Stimulated activated CD8-positive, alpha-beta memory T cell treated with anti-CD3 and anti-CD28 coated beads, Interleukin-4, amount 100 ng/mL, for 1 hour (primary cell): ENCODE measurements at places on chromosomes 7 and 10.

DNA sequence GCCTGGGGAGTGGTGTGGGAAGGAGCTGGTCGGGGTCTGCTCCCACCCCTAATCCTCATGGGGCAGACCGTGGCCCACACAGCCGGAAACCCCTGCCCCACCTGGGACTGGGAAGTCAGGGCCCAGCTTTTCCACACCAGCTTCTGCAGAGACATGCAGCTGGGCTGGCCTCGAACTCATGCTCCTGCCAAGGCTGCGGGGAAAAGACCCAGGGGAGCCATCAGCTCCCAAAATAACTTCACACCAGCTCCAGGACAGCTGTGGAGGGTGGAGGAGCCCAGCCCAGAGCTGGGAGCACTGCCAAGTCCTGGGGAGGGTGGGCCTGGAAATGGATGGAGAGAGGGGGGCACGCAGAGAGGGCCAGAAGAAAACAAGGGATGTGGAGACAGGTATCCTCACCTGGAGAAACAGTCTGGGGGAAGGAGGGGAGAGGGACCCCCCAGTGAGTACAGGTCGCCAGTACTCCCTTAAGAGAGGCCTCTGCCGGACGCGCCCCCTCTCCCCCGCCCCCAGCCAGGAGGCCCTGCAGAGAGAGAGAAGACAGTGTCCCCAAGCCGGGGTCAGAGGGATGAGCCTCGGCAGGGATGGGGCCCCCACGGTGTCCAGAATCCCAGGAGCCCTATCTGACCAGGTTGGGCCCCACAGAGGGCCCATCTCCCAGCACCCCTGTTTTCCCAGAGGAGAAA, 11.5 kb upstream of the GRIFIN start:
- DNase-seq, result no peak

DNA sequence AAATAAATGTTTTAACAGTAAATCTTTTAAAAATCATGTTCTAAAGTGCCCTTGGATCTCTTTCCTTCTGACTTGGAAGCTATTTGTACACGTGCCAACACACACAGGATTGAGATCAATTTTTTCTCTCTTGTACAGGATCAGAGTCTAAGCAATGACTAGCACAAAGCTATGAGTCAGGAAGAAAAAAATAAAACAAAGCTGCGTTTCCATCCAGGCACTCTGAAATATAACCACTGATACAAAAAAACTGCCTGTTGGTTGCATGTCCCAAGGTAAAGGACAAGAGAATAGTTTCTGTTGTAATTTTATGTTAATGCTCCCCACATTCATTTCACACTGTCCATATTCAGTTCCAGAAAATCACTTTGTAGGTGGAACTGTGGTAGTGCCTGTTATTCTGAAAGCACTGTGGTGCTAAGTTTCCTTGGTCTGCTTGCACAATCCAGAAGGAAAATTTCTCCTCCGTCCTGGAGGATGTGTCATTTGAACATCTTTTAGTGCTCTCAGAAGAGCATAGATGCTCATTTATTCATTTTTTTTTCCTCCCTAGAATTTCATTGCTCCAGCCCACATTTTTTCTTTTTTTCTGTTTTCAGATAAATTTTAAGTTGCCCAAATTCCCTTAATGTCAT, 113.4 kb downstream of the PLXDC2 start:
- no peak for DNase-seq

DNA sequence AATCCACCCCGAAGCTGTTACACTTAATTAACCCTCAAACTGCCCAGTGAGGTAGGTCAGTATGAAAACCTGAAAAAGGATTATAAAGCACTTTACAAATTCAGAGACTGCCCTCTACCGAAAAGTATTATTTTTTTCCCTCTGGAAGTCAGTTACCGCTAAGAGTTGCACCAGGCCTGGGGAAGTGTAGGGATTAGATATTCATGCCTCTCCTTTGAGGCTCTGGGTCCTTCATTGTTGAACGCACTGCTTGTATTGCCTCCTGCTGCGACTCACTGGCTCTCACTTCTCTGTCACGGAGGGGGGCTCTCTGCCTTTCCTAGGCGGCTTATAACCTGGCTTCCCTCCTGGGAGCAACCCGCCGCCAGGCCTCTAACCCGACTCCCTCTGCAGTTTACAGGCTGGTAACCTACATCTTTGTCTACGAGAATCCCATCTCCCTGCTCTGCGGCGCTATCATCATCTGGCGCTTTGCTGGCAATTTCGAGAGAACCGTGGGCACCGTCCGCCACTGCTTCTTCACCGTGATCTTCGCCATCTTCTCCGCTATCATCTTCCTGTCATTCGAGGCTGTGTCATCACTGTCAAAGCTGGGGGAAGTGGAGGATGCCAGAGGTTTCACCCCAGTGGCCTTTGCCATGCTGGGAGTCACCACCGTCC, 2.7 kb downstream of the RHBDD2 start:
- no peak for DNase-seq

DNA sequence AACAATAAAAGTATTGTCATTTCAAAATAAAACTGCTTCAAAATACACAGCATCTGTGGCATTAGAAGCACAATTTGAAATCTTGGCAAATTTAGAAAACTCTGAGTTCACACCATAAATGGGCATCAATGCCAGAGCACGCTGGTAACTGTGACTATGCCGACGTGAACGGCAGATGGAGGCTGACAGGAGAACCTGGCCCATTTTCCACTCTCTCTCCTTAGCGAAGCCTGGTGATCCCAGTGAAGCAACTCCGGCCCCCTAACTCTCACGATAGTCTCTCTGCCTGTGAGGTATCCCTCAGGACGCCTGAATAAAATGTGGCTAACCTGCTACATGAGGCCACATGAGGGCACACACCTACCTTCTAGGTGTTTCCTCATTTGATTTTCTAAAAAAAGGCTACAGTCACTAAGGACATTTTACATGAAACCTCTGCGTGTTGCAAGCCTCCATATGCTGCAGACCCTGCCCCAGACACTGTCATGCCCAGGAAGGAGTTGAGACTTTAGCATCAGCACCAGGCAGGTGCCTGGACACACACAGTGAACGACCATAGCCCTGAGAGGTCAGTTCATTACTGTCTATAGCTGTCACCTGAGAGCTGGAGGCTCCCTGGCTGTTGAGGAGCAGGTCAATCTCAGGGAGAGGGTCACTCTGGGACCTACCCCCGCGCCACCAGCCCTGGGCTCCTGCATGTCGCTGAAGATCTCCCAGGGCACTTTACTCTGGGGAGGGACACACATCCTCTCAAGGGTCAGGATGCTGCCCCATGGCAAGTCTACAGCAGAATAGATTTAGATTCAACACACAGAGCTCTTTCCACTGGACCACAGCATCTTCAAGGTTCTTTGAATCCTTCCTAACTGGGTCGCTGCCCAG, 62.9 kb upstream of the CAMK2B start:
- DNase-seq, result no peak

DNA sequence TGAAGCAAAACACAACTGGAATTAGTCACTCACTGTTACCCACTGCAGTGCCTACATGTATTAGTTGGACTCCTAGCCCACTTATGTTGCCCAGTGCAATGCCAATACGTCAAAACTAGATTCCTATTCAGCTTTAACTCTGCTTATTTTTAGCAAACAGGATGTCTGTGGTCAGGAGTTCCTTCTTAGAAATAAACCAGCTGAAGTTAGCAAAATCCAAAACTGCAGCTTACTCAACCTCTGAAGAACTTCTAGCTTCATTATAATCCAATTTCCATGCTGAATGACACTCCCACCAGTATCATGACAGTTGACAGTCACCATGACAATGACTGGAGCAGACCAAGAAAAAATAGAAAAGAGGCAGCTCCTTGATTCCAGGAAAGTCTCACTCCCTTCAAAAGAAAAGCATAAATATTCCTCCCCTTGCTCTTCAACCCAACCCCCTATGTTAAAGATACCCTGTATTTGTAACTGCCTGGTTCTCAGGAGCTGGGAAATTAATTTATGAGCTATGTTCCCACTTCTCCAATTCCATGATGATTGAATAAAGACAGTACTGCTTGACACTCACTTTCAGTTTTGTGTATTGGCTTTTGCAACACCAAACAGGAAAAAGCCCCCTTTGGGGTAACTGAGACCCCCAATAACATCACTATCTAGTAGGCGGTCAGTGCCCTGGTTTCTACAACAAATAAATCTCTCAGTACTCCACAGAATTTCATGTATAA, 327.4 kb downstream of the SORCS1 start:
- DNase-seq, result no peak

DNA sequence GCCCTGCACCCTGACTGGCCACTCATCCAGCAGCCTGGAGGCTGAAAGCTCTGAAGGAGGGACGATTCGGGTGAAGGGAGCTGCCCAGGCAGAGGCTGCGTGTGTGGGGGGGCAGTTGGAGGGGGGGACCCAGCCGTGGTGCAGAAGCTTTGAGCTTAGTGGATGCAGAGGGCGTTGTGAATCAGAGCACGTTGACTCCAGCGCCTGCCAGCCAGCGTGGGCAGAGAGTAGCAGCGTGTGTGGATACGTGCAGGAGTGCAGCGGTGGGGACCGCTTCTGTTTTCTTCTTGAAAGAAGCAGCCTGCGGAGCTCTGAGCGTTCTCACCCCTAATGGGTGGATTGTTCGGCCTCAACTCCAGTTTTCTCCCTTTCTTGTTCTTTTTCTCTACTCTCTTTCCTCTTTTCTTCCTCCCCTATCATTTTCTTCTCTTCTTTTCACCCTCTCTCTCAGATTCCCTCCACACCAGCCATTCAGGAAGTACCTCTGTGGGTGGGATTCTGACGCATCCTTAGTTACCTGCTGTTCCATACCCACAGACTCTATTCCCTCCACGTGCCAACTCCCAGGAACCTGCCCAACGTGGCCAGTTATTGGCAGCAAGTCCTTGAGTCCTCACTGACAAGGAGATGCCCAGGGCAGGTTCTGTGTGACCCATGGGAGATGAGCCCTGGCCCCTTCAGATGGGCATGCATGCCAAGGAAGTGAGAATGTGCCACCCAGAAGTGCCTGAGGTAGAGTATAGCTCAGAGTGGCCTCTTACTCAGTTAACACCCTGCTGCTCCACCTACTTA, 47.4 kb downstream of the SORCS3 start:
- DNase-seq, result no peak

DNA sequence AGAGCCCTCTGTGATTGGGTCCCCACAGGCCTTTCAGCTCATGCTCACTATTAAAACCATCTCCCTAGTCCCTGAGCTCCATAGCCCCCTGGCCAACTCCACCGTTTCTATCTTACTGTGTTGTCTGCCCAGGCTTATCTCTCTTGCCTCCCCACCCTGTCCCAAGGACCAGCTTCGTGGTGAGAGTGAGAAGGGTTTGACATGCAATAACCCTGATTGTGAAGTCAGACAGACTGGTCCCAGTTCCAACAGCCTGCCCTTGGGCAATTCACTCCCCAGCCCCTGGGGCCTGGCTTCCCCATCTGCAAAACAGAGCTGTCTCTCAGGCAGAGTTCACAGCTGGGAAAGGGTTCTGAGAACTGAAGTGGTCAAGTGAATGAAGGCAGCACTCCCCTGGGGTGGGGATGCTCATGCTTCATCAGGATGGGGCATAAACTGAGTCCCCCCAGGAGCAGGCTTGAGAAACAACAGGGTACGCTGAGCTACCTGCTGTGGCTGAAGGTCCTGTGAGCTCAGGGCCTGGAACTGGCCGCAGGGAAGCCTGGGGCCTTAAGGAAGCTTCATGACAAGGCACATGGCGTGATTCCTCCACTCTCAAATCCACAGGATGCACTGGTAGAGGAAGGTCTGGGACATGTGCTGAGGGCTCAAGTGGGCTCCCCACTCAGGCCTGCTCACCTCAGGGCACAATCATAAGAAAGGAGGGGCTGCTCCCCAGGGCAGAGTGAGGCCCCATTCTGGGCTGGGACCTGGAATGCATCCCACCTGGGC, 1.8 kb upstream of the PPIF start:
- DNase-seq, result no peak

DNA sequence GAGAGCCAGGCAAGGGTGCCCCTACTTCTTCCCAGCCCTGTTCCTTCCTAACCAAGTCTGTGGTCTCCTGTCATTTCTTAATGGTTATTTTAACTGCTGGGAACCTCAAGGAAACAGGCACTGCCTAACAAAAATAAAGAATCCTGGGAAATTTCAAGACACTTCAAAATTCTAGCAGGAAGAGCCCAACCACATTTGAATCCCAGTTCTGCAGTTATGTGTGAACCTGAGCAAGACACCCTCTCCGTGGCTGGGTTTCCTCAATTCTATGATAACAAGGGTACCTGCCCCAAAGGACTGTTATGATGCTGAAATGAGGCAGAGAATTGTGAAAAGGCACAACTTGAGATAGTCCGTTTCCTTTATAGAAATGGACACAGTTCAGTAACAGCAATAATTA, 36.2 kb upstream of the DUSP5 start:
- no peak for DNase-seq

DNA sequence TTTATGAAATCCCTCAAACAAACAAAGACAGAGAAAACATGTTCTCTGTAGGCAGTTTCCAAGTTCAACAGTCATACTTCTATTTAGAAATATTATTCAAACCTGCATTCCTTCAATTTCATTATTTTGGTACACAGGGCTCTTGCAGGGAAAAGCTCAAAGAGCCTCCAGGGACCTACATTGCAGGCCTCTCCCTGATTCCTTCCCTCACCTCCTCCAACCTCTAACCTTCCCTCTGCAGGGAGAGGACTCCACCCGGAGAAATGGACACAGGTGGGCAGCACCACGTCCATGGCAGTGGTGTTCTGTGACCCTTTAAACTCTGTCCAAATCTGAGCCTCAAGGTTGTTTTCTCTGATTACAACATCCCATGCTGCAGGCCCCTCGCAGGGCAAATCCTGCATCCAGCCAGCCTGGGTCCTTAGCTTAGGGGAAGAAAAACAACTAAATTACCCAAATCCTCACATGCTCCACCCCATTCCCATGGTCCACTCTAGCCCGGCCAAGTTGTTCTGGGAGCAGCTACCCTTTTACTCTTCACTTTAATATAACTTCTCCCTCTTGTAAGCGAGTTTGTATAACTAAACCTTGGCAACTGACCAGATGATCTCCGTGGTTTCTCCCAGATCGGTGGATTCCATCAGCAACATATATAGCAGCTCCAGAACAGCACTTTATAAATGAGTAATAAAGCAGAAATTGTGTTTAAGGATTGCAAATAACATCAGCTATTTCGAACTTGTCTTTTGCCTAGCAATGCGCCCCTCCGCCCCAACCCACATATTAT, 129.8 kb downstream of the CUBN start:
- DNase-seq, result no peak

DNA sequence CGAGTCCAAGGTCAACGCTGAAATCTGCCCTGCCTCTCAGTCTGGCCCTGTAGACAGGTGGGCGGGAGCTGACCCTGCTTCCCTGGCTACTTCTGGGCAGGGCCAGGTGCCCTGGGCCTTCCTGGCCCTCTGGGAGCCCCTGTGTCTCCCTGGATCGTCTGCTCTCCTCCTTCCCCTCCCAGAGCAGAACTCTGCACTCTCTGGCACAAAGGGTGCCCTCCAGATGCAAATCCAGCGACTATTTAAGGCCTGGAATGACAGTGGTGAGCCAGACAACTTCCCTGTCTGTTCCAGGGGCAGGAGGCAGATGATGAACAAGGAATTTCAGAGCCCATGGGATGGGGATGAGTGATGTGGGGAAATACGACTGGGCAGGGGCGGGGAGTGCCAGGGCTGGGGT, 63.4 kb downstream of the C10orf105 start:
- DNase-seq, result no peak
